Hepatocyte (in vitro differentiated cells): ENCODE measurements at places on chromosomes 16 and 17. TPM values are rescaled to one million over a fixed set of nuclear protein-coding genes. Genes with fewer than 3 reads are reported as not detected.
A peak's percentile ranks its signal among the peaks of the same experiment; 100 is the strongest.

Gene SLC6A4
- polyA plus RNA-seq: 2.6 and 6.0 TPM in 2 replicates

Gene MLLT6
- 10.6 and 11.0 TPM in 2 replicates for polyA plus RNA-seq

Gene KRTAP4-1
- polyA plus RNA-seq: not detected in 2 replicates

Gene KRT20
- polyA plus RNA-seq: 1.5 and 1.6 TPM in 2 replicates

Gene SRSF2
- 152 and 173 TPM in 2 replicates for polyA plus RNA-seq

Gene GNPTG
- polyA plus RNA-seq: 133 and 161 TPM in 2 replicates

Gene CLEC3A
- polyA plus RNA-seq: 3.5 and 3.8 TPM in 2 replicates

Gene GRAP
- polyA plus RNA-seq: 0.54 and 0.81 TPM in 2 replicates

DNA sequence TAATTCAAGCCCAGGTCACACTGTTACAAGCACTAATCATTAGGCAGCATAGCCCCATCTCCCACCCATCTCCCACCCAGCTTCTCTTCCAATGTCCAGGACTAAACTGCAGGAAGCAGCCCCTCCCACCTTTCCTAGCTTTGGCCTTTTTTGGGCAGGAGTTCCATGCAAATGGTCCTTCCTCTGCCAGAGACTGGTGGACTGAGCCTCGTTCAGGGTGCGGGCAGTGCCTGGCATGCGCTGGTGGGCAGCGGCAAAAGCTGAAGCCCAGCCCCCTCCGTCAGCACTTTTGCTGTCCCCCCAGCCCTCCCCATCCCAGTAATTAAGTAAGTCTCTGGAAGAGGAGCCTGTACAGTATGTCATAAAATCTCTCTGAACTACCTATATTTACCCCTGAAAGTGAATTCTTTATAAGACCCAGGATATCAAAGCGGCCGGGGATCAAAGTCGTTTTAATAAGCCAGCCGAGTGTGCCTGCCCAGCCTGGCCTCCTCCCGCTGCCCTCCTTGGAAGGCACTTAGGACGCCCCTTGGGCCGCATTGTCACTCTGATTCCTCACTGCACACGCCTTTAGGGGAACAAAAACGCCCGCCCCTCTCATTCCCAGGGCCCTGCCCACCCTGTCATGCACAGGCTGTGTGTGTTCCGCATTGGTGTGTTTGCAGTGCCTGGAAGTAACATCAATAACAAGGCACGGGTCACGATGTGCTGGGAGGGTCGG is 109.9 kb downstream of the IRX5 start:
- no peak overlapping the region for H3K4me3 ChIP-seq
- no peaks in the 10 kb centered on the region for H3K4me1 ChIP-seq
- H3K27ac ChIP-seq: no peak overlapping the region
- DNase-seq: no peak
- H3K27me3 ChIP-seq: peaks cover 3% of the 10 kb centered on the region

DNA sequence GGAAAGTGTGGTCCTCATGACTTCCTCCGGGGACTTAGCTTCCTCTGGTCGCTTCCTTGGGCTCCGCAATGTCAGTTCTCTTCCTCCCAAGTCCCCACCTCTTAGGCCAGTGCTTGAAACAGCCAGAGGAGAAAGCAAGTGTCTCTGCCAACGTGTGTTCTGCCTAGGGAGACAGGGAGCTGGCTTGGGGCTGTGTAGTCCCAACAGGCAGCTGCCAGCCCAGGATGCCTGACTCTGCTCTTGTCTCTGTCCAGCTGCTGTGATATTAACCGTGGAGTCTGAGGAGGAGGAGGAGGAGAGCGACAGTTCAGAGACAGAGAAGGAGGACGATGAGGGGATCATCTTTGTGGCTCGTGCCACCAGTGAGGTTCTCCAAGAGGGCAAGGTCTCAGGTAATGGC is 13.5 kb upstream of the PLEKHG4 start:
- no peaks in the 10 kb centered on the region for H3K4me1 ChIP-seq
- H3K36me3 ChIP-seq: no peaks in the 10 kb centered on the region
- DNase-seq: no peak
- H3K27me3 ChIP-seq: no peaks in the 10 kb centered on the region

DNA sequence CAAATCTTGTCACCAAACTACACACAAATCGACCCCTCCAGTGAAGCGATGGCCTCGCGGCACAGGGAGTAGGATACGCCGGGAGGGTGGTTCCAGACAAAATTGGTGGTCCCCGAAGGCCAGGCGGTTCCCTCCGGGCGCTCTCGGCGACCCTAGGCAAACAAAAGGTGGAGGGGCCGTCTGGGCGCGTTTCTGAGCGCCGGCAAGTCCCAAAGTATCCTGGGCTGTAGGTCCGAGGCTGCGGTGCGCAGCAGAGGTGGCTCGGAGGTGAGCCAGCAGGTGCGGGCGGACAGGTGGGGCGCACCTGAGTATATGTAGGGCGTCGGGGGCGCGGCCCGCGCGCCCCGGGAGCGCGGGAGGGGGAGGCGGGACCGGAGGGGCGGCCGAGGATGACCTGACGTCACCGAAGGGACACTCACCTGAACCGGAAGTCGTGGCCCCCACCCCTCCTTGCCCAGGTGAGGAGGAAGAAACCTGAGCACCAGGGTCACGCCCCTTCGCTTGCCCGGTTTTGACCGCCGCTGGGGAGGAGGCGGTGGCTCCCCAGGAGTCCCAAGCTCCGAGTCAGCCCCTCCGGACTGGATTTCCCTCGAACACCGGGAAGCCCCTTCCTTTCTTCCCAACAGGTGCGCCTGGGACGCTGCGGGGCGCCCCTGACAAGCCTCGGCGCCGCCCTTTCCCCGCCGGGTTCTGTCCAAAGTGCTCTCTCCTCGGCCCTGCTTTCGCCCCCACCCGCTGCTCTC is at the start of gene CLDN7:
TSS of gene CLDN7 (minus strand) at position 287 of the 743 bp plus-strand sequence. CDS start 435 bp downstream, outside the sequence.
- H3K4me1 ChIP-seq: peaks cover 34% of the 10 kb centered on the region
- peak within 1 kb of the TSS; percentile 87 for H3K4me3 ChIP-seq
- H3K36me3 ChIP-seq: no peaks in the 10 kb centered on the region
- DNase-seq: peak; percentile 95
- H3K27me3 ChIP-seq: peaks cover 5% of the 10 kb centered on the region
- peak within 1 kb of the TSS; percentile 98 for H3K27ac ChIP-seq

- H3K27me3 ChIP-seq: no peaks in the 10 kb centered on the region
- no peak for DNase-seq
- H3K4me3 ChIP-seq: no peak overlapping the region
- H3K36me3 ChIP-seq: no peaks in the 10 kb centered on the region
These were observed 79.1 kb downstream of the RAB11FIP4 start for GRCh38 chr17:31470592-31470991.

GRCh38 chr17:50660887-50661345 is 26.2 kb downstream of the ABCC3 start:
- H3K4me3 ChIP-seq: no peak overlapping the region
- no peak for DNase-seq

DNA sequence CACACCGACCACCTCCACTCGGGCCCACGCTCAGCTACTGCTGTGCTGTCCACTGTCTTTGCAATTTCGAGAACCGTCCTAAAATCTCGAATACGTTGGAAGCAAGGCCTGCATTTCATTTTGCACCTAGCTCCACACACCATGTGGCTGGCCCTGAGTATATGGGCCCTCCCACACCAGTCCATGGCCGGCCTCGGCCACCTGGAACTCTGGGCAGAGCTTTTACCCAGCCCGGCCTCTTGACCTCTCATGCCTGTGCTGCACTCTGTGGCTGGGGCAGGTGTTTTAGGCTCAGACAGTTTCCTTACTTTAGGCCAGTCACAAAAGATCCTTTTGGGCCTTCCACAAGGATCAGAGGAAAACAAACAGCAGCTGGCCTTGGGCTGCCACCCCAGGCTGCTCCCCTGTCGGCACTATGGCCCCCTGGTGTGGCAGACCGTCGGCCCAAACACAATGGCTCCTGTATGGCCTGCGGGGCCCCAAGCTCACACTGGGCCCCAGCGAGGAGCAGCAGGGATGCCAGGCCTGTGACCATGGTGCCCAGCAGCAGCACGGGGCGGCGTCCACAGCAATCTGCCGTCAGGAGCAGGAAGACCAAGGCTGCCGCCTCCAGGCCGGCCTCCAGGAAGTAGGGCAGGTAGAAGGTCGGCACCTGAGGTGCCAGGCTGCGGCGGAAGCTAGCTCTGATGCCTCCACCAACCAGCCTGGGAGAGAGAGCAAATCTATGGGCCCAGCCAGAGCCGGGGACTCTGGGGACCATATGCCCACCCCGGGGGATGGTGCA is 2.5 kb downstream of the SLC22A31 start:
- H3K4me3 ChIP-seq: no peak overlapping the region
- H3K27me3 ChIP-seq: peaks cover 28% of the 10 kb centered on the region
- DNase-seq: peak; percentile 5
- no peak overlapping the region for H3K27ac ChIP-seq
- H3K36me3 ChIP-seq: no peaks in the 10 kb centered on the region

DNA sequence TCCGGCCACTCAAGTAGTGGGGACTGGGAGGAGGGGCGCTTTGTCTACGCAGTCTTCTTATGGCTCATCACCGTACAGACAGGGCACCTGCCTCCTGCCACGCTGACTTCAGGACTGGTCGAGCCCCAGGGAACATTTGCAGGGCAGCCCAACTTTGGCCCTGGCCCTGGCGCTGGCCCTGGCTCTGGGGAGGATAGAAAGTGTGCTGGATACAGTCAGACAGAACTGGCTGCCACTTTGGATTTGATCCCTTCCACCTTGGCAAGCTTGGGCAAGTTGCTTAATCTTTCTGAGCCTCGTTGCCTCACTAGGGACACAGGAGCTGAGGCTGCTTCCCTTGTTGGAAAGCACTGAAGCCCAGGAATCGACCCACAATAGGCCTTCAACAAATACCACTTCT is 13.6 kb downstream of the LGALS9 start:
- no peaks in the 10 kb centered on the region for H3K27me3 ChIP-seq
- DNase-seq: no peak
- H3K36me3 ChIP-seq: no peaks in the 10 kb centered on the region
- no peaks in the 10 kb centered on the region for H3K4me1 ChIP-seq
- no peak overlapping the region for H3K27ac ChIP-seq

- no peaks in the 10 kb centered on the region for H3K36me3 ChIP-seq
- DNase-seq: peak; percentile 40
These were observed 113.4 kb downstream of the ENGASE start for GRCh38 chr17:79188048-79188447.

- no peaks in the 10 kb centered on the region for H3K27me3 ChIP-seq
- peak; percentile 75 for DNase-seq
- peak overlapping the region; percentile 86 for H3K27ac ChIP-seq
- no peaks in the 10 kb centered on the region for H3K36me3 ChIP-seq
- H3K4me3 ChIP-seq: no peak overlapping the region
- H3K4me1 ChIP-seq: peaks cover 34% of the 10 kb centered on the region
These were observed 24.4 kb downstream of the SREBF1 start for GRCh38 chr17:17812211-17813054.

DNA sequence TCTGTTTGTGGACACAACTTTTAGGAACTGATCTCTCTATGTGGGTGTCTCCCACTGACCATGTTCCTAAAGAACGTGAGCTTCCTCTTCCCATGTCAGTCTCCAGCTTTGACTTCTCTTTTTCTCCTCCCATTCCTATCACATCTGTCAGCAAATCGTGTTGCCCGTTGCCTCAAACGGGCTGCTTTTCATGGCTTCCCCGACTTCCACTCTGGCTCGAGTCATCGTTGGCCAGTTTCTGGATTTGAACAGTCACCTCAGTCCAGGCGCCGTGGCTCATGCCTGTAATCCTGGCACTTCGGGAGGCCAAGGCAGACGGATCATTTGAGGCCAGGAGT is 5.4 kb downstream of the ABCC1 start:
- no peak overlapping the region for H3K4me3 ChIP-seq
- no peak for DNase-seq
- no peaks in the 10 kb centered on the region for H3K27me3 ChIP-seq

GRCh38 chr17:33895491-33895890 is 359.6 kb upstream of the CCL2 start:
- H3K4me3 ChIP-seq: no peak overlapping the region
- H3K27ac ChIP-seq: no peak overlapping the region
- no peaks in the 10 kb centered on the region for H3K36me3 ChIP-seq
- H3K4me1 ChIP-seq: no peaks in the 10 kb centered on the region
- H3K27me3 ChIP-seq: peaks cover 9% of the 10 kb centered on the region
- DNase-seq: no peak

DNA sequence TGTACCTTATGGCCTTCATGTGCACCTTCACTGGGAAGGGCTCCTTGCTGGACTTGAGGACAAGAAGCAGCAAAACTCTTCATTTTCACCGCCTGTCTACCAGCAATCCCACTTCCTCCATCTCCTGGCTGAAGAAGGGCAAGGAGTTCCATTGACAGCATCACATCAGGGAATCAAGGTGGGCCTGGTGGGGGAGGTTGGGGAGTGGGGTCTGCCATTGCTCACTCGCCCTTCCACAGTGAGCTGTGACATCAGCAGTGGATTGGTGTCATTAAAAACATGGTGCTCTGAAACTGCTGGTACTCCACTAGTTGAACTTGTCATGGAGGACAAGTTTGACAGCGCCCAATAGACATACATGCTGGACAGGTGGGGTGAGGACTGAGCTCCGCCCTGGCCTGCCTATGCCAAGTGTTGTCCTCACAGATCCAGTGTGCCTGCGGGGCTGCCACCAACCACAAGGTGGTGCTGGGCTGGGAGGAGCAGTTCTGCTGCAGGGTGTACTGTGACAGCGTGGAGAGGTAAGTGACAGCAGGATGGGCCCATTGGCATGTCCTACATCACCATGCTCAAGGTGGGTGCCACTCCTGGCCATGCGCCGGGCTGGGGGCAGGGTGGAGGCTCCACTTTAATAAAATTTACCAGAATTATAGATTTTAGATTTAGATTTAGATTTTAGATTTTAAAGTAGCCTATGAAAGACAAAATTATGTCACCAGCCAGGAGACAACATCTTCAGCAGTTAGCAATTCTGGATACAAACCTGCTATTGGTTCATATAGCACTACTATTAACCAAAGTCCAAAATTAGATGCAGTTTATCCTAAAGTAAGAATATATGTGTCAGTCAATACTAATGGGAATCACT is 1729.1 kb downstream of the TP53TG3F start:
- DNase-seq: no peak
- no peaks in the 10 kb centered on the region for H3K36me3 ChIP-seq
- H3K27me3 ChIP-seq: no peaks in the 10 kb centered on the region
- H3K4me3 ChIP-seq: no peak overlapping the region
- H3K27ac ChIP-seq: no peak overlapping the region
- H3K4me1 ChIP-seq: no peaks in the 10 kb centered on the region

GRCh38 chr17:68785565-68786486 is 169.4 kb downstream of the ABCA8 start:
- no peak overlapping the region for H3K4me3 ChIP-seq
- DNase-seq: no peak

GRCh38 chr17:45425125-45425983 is 7.3 kb downstream of the ARHGAP27 start:
- H3K27me3 ChIP-seq: peaks cover 19% of the 10 kb centered on the region
- peak overlapping the region; percentile 12 for H3K4me3 ChIP-seq
- peak overlapping the region; percentile 96 for H3K27ac ChIP-seq
- H3K4me1 ChIP-seq: peaks cover 23% of the 10 kb centered on the region

- peaks cover 59% of the 10 kb centered on the region for H3K4me1 ChIP-seq
- peak; percentile 60 for DNase-seq
- H3K27me3 ChIP-seq: no peaks in the 10 kb centered on the region
- no peaks in the 10 kb centered on the region for H3K36me3 ChIP-seq
- peak overlapping the region; percentile 79 for H3K27ac ChIP-seq
- no peak overlapping the region for H3K4me3 ChIP-seq
These were observed 8.8 kb downstream of the JUP start for GRCh38 chr17:41777574-41778188.

- H3K4me3 ChIP-seq: no peak overlapping the region
- no peaks in the 10 kb centered on the region for H3K36me3 ChIP-seq
- H3K4me1 ChIP-seq: no peaks in the 10 kb centered on the region
- no peak overlapping the region for H3K27ac ChIP-seq
- DNase-seq: no peak
- no peaks in the 10 kb centered on the region for H3K27me3 ChIP-seq
These were observed 36.9 kb upstream of the CPHXL start for GRCh38 chr16:75763204-75763603.
